ENCODE measurements at places on chromosomes 1 and 21.

DNA sequence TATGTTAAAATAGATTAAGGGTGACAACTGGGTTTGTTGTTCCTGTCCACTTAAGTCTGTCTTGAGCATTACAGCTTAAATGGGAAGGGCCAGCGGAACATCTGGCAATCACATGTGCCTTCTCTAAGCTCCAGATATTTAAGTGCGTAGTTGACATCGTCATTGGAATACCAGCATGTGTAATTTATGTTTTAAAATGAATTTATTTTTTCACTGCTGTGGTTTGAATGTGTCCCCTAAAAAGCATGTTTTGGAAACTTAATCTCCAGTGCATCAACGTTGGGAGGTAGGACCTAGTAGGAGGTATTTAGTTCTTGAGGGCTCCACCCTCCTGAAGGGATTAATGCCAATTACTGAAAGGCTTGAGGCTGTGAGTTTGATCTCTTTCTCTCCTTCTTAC is 13.4 kb downstream of the ZCCHC17 start:
- DNase-seq: no peak

DNA sequence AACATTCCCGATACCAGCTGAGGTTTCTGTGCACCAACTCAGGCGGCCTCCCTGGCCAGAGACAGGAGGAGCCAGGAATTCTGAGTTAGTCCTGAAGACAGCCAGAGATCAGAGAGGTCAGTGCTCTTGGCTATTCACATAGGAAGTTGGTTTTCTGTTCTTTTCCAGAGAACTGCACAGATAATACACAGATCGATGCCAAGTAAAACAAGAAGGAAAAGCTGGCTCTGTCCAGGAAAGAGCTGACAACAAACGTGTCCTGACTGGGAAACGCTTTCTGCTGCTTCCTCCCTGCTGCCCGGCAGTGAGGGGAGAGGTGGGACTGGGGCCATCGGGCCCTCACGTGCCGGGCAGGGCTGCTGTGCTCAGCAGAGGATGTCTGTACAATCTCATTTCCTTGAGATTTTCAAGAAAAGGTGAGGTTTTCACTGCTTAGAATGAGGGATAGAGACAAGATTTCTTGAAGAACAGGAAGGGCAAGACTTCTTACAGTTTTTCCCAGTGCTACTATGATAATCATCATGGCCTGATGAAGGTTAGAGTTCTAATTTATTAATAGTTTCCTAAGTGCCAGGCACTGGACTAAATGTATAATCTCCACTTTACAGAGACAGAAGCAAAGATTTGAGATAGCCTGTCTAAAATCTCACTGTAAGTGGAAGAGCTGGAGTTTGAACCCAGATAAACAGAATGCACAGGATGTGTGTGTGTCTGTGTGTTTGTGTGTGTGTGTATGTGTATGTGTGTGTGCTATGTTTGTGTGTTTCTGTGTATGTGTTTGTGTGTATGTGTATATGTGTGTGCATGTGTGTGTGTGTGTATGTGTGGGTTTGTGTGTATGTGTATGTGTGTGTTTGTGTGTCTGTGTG is 211.0 kb upstream of the RAB4A start:
- no peak for DNase-seq

DNA sequence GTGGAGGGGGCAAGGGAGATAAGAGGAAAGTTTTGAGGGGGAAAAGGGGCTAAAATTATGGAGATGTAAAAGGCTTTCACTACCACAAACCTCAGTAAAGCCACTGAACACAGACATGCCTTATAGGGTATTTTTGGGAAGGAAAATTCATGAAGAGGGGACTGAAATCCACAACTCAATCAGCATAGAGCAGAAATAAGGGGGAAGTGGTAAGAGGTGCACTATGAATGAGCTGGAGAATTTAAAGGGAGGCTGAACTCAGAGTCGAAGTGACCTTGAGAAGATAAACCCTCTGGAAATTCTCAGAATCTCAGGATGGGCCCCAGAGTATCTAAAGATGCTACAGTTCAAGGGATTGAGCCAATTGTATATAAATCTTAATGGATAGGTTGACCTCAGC is 15.3 kb downstream of the RHEX start:
- DNase-seq: no peak

GRCh38 chr1:85366391-85367170 is 90.1 kb upstream of the BCL10 start:
- no peak for DNase-seq

- DNase-seq: no peak
Measured at GRCh38 chr1:50976111-50976889, 6.3 kb downstream of the CDKN2C start.

Data from sciatic nerve (tissue), 2 donors.